H1 (cell line): ENCODE measurements at places on chromosomes 13 and 19. TPM values are rescaled to one million over a fixed set of nuclear protein-coding genes. Genes with fewer than 3 reads are reported as not detected.
A peak's percentile ranks its signal among the peaks of the same experiment; 100 is the strongest.

DNA sequence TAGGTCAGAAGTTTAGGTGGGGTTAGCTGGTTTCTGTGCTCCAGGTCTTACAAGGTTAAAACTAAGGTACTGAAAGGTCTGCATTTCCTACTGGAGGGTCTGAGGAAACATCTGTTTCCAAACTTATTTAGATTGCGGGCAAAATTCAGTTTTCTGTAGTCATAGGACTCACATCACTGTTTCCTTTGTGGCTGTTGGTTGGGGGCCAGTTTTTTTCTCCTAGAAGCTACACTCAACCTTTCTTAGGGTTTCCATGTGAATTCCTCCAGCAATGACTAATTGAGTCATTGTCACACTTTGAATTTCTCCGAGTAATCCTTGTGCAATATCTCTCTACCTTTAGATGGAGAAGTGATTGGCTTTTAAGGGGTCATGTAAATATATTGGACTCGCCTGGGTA, 773.4 kb upstream of the SLITRK1 start:
- no peak overlapping the region for H3K27ac ChIP-seq
- DNase-seq, result no peak
- H3K4me1 ChIP-seq, result 0 out of 2 replicates have a peak, but pooled peaks cover 2% of the 10 kb centered on the region
- no peaks in the 10 kb centered on the region for H3K36me3 ChIP-seq
- no peak overlapping the region for H3K4me3 ChIP-seq
- no peaks in the 10 kb centered on the region for H3K27me3 ChIP-seq

DNA sequence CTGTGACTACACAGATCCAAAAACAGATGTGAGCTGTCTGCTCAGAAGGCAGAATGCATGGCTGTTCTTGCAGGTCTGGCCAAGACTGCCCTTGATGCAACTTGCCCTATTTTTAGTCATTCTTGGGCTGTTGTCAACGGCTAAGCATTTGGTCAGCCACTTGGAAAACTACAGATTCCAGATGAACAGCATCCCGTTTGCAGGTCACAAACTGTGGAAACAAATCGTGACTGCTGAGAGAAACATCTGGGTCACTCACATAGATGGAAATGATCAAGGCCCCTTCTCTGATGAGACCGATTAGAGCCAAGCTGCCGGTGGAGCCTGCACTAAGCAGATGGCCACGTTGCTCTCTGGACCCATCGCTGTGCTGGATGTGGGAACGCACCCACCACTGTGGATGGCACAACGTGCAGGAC, 15.4 kb upstream of the METTL21C start:
- no peaks in the 10 kb centered on the region for H3K4me1 ChIP-seq
- no peak for DNase-seq
- no peak overlapping the region for H3K27ac ChIP-seq
- H3K27me3 ChIP-seq, result no peaks in the 10 kb centered on the region
- H3K36me3 ChIP-seq, result no peaks in the 10 kb centered on the region
- no peak overlapping the region for H3K4me3 ChIP-seq

DNA sequence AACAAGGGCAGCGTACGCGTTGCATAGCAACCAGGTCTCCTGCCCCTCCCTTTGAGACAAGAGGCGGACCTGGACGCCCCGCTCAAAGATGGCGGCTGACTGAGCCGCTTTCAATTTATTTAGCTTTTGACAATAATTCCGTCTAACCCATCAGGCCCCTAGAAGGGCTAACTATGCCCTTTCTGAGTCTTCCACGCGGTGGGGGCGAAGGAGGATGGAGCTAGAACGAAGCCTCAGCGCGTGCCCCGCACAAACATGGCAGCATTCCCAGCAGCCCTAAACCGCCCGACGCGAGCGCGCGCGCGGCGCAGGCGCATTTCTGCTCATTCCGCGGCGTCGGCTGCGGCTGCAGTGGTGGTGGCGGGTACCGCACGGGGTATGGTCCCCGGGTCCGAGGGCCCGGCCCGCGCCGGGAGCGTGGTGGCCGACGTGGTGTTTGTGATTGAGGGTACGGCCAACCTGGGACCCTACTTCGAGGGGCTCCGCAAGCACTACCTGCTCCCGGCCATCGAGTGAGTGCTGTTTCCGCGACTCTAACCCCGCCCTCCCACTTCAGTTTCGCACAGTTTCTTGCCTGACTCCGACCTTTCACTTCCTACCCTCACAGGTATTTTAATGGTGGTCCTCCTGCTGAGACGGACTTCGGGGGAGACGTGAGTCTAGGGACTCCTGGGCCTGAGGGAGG, at the start of gene MED25:
MED25 (plus strand) TSS at position 326 of the 685 bp plus-strand sequence; CDS start at position 379, 53 bp downstream.
- peak within 1 kb of the TSS; percentile 91 for H3K27ac ChIP-seq
- H3K4me1 ChIP-seq, result peaks cover 7% of the 10 kb centered on the region; the same call in 1 of the 2 replicates
- peaks cover 4% of the 10 kb centered on the region; the same call in 1 of the 2 replicates for H3K36me3 ChIP-seq
- DNase-seq, result no peak

- no peaks in the 10 kb centered on the region for H3K36me3 ChIP-seq
- H3K27ac ChIP-seq, result no peak within 1 kb of the TSS
- no peak for DNase-seq
These were observed at the start of gene TICAM1 for GRCh38 chr19:4831304-4831978. TICAM1 (minus strand) TSS chr19:4831712; CDS start chr19:4818377, 13,335 bp downstream.

DNA sequence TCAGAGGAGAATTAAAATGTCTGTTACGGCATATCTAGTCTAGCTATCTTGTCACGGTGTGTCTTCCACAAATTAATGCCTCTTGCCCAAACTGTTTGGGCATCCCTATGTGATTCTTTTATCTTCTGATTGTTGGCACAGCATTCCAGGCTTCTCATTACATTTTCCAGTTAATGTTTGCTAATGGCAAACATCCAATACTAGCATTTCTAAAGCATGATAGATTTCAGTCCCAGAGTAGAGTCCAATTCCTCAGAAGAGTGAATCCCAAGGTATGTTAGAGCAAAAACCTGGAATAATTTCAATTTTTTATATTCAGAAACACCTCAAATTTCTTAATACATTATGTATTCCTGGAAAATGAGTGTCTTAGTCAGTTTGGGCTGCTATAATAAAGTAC, 684.5 kb upstream of the SLITRK1 start:
- no peak overlapping the region for H3K4me3 ChIP-seq
- no peaks in the 10 kb centered on the region for H3K27me3 ChIP-seq

GRCh38 chr19:53980539-53981375, 10.7 kb upstream of the CACNG6 start:
- H3K27ac ChIP-seq, result peak overlapping the region; percentile 59
- no peaks in the 10 kb centered on the region for H3K36me3 ChIP-seq
- H3K4me3 ChIP-seq, result peak overlapping the region; percentile 88
- peaks cover 3% of the 10 kb centered on the region; the same call in 1 of the 2 replicates for H3K27me3 ChIP-seq
- H3K4me1 ChIP-seq, result peaks cover 14% of the 10 kb centered on the region

The RFC3 gene
- 42.7 and 45.6 TPM in 2 replicates for total RNA-seq

DNA sequence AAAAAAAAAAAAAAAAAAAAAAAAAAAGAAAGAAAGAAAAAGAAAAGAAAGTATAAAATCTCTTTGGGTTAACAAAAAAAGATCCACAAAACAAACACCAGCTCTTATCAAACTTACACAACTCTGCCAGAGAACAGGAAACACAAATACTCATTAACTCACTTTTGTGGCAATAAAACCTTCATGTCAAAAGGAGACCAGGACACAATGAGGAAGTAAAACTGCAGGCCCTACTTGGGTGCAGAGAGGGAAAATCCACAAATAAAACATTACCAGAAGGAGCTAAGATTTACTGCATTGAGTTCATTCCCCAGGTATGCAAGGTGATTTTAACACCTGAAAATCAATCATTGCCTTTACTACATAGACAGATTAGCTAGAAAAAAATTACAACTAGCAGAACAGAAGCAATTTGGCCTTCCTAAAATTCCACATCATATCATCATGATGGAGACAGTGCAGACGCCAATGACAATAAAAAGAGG, 9.6 kb upstream of the CEACAM5 start:
- H3K36me3 ChIP-seq, result no peaks in the 10 kb centered on the region
- no peak overlapping the region for H3K4me3 ChIP-seq
- DNase-seq, result no peak

GRCh38 chr19:43674183-43674582, 4.2 kb upstream of the PLAUR start:
- no peaks in the 10 kb centered on the region for H3K36me3 ChIP-seq
- no peak for DNase-seq
- no peak overlapping the region for H3K4me3 ChIP-seq
- peaks cover 8% of the 10 kb centered on the region for H3K4me1 ChIP-seq
- peaks cover 6% of the 10 kb centered on the region; the same call in 1 of the 2 replicates for H3K27me3 ChIP-seq
- H3K27ac ChIP-seq, result no peak overlapping the region

The POSTN gene
- 0.74 and 0.99 TPM in 2 replicates for total RNA-seq

The PEAK3 gene
- total RNA-seq, result not detected in 2 replicates

GRCh38 chr13:108276060-108276459, 6.5 kb downstream of the TNFSF13B start:
- no peaks in the 10 kb centered on the region for H3K36me3 ChIP-seq
- no peak for DNase-seq

GRCh38 chr19:51711702-51712101, 12.1 kb downstream of the HAS1 start:
- H3K27me3 ChIP-seq, result peaks cover 3% of the 10 kb centered on the region; the same call in 1 of the 2 replicates
- H3K36me3 ChIP-seq, result no peaks in the 10 kb centered on the region
- H3K4me3 ChIP-seq, result no peak overlapping the region

- H3K4me3 ChIP-seq, result no peak overlapping the region
- H3K27ac ChIP-seq, result no peak overlapping the region
- H3K36me3 ChIP-seq, result no peaks in the 10 kb centered on the region
- H3K27me3 ChIP-seq, result no peaks in the 10 kb centered on the region
- no peak for DNase-seq
These were observed 4.6 kb upstream of the ITGBL1 start for GRCh38 chr13:101447852-101448251.

The OLFM4 gene
- total RNA-seq, result not detected in 2 replicates

- H3K36me3 ChIP-seq, result no peaks in the 10 kb centered on the region
- H3K27me3 ChIP-seq, result 0 out of 2 replicates have a peak, but pooled peaks cover 3% of the 10 kb centered on the region
- DNase-seq, result peak; percentile 95
- H3K27ac ChIP-seq, result no peak overlapping the region
- no peaks in the 10 kb centered on the region for H3K4me1 ChIP-seq
These were observed 16.5 kb downstream of the SIGLEC7 start for GRCh38 chr19:51158474-51159129.

DNA sequence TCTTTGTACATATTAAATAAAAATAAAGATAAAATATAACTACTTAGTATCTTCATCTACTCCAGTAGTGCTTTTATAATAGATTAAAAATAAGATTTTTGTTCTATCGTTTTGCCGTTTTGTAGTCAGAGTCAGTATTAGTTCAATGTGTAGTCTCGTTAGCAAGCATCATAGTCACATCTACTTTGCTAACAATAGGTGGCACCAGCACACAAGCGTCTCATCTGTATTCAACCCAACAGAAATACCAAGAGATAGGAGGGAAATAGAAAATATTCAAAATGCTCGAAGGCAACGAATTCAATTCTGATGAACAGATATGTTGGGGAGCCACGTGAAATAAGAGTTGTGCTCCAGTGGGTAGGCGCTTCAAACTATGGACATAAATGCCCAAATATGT, 21.4 kb upstream of the MICU2 start:
- no peak overlapping the region for H3K4me3 ChIP-seq
- no peak overlapping the region for H3K27ac ChIP-seq
- no peak for DNase-seq
- H3K36me3 ChIP-seq, result no peaks in the 10 kb centered on the region
- no peaks in the 10 kb centered on the region for H3K4me1 ChIP-seq
- no peaks in the 10 kb centered on the region for H3K27me3 ChIP-seq

DNA sequence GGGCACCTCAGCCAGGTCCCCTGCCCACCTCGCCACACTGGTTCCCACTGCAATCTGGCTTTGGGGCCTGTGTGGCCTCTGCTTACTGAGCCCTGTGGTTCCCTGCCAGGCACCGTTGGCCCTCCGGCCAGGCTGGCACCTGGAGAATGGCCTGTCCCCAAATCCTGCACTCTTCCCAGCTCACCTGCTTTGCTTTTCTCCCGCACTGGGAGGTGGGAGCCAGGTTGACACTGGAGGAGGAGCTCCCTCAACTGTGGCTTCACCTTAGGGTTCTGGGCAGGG, 97.0 kb downstream of the SCGB2B2 start:
- no peaks in the 10 kb centered on the region for H3K27me3 ChIP-seq
- H3K4me3 ChIP-seq, result no peak overlapping the region
- no peaks in the 10 kb centered on the region for H3K36me3 ChIP-seq
- no peak overlapping the region for H3K27ac ChIP-seq

GRCh38 chr19:45322744-45323281, at the start of gene CKM:
CKM (minus strand) TSS chr19:45322875; CDS start chr19:45319713, 3,162 bp downstream.
- H3K27me3 ChIP-seq, result no peaks in the 10 kb centered on the region
- DNase-seq, result no peak
- no peak within 1 kb of the TSS for H3K27ac ChIP-seq
- H3K4me1 ChIP-seq, result peaks cover 2% of the 10 kb centered on the region
- peak within 1 kb of the TSS; percentile 26 for H3K4me3 ChIP-seq
- H3K36me3 ChIP-seq, result no peaks in the 10 kb centered on the region

DNA sequence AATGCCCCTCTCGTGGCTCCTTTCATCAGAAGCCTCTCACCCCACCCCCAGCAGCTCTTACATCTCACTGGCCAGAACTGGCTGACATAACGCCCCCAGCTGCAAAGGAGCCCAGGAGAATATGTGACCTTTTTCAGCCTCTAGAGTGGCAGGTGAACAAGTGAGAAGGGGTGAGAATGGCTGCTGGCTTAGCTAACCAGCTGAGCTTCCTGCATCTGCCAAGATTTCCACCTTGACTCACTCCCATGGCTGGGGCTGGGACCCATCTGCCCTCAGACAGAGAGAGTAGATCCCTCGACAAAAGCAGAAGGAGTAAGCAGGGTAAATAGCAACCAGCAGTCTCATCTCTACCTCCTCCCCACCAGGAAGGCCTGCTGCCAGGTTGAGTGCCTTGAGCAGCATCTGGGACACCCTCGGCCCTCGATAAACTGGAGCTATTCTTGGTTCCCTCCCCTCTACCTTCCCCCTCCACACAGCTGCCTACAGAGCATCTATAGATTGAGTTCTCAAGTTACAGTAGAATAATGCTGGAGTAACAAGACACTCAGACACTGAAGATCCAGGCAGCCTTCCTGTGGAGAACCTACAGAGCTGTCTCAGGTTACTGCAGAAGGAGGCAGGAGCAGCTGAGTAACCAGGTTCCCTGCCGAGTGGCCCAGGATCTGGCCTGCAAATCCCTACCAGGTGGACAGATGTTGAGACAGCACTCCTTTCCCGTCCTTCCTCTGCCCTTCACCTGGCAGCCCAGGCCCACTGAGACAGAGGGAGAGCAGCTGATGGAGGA, 15.5 kb downstream of the KASH5 start:
- peak; percentile 49 for DNase-seq
- peaks cover 10% of the 10 kb centered on the region for H3K4me1 ChIP-seq
- H3K36me3 ChIP-seq, result no peaks in the 10 kb centered on the region

DNA sequence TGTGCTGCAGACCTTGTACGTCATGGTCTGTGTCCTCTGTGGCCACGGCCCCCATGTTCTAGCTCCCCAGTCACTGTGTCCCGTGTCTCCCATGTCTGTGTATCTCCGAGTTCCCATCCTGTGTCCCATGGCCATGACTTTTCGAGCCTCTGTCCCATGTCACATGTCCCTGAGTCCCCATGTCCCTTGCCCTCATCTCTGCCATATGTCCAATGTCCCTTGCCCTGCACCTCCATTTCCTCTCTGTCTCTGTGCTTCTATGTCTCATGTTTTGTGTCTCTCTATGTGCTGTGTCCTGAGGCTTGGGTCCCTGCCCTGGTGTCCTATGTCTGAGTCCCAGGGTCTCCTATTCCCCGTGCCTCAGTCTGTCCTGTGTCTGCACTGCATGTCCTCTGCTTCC, 2.0 kb downstream of the ATP4A start:
- H3K36me3 ChIP-seq, result no peaks in the 10 kb centered on the region
- no peak overlapping the region for H3K27ac ChIP-seq
- H3K27me3 ChIP-seq, result peaks cover 13% of the 10 kb centered on the region
- DNase-seq, result no peak
- no peak overlapping the region for H3K4me3 ChIP-seq
